ENCODE measurements at places on chromosomes 2 and 18.

- no peak for DNase-seq
Observed at GRCh38 chr2:106664669-106665068, 177.5 kb downstream of the CD8B2 start.

- DNase-seq, result no peak
Observed at GRCh38 chr18:8854962-8855361, 149.6 kb downstream of the MTCL1 start.

DNA sequence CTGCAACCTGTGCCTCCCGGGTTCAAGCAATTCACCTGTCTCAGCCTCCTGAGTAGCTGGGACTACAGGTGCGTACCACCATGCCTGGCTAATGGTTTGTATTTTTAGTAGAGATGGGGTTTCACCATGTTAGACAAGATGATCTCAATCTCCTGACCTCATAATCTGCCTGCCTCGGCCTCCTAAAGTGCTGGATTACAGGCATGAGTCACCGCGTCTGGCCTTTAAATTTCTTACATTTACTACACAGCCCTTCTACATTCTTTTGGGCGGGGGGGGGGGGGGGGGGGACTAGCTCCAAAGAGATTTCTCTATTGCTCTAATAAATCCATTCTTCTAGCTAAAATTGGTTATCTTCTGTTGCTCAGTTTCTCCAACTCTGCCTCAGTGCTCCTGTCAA lies 964.9 kb upstream of the ACVR2A start:
- DNase-seq, result no peak

- no peak for DNase-seq
Observed at GRCh38 chr18:54415086-54415485, 57.4 kb downstream of the C18orf54 start.

- DNase-seq, result no peak
Observed at GRCh38 chr2:12070153-12070552, 323.7 kb downstream of the LPIN1 start.

DNA sequence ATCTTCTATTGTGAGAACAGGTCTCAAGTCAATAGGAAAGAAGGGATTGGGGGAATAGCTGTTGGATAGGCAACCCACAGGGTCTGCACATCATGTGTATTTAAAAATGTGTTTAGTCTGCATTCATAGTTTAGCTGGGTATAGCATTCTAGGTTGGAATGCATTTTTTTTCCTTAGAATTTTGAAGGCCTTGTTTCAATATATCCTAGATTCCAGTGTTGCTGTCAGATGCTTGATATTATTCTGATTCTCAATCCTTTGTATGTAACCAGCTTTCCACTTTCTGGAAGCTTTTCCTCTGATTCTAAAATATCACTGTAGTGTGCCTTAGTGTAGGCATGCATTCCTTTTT lies 9.0 kb upstream of the ATP8B1 start:
- no peak for DNase-seq

DNA sequence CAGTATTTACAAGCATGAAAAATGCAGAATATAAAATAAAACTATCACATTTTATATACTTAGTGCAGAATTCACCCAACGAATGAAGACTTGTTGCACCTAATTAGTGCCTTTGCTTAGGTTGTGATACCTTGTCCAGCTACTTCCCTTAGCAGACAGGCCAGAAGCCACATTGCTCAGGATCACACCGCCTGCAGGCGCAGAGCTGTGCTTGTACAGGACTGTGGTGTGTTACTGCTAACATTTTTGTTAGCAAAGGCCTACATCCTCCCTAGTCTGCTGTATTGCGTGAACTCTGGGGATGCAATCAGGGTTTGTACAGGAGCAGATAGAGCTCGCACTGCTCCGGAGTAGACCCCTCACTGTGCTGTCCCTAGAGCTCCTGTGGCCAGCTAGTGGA lies 336.9 kb downstream of the CBLN2 start:
- DNase-seq, result no peak

DNA sequence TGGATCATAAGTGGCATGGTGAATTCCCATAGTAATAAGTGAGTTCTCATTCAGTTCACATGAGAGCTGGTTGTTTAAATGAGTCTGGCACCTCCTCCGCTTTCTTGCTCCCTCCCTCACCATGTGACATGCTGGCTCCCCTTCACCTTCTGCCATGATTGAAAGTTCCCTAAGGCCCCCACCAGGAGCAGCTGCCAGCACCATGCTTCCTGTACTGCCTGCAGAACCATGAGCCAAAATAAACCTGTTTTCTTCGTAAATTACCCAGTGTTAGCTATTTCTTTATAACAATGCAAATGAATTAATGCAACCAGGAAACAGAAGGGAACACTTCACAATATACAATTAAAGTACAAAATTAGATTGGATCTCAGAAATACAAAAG lies 257.0 kb downstream of the MREG start:
- no peak for DNase-seq

DNA sequence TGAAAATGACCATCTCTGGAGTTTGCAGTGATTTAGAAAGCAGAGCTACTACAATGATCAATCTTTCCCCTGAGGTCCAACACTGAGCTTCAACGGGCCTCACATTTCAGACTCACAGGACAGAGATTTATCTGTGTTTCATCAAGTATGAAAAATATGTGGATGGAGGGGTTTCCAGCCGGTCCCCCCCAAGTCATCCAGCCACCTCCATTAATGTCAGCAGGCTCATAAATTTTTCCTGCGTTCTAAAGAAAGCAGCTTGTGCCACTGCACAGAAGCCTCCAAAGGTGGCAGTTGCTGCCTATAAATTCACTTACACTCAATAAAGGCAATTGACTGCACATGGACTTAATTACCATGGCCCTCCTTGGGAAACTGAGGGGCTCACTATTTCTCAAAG lies 117.4 kb upstream of the ACKR3 start:
- DNase-seq, result no peak

DNA sequence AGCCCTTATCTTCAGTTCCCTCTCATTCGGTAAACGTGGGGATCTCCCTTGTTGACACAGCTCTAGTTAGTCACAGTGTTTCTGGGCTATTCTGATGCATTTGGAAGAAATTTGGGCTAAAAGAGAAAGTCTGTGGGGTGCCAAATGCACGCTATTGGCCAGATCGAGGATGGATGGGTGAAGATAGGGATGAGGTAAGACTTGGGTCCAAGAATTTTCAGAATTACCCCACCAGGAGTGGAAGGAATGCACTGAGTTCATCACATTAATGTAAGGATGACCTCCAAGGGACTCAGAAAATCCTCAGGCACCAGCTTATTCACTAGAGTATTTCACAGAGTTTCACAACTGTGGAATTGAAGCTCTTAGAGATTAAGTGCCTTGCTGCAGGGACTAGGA lies 49.3 kb downstream of the NRP2 start:
- no peak for DNase-seq

DNA sequence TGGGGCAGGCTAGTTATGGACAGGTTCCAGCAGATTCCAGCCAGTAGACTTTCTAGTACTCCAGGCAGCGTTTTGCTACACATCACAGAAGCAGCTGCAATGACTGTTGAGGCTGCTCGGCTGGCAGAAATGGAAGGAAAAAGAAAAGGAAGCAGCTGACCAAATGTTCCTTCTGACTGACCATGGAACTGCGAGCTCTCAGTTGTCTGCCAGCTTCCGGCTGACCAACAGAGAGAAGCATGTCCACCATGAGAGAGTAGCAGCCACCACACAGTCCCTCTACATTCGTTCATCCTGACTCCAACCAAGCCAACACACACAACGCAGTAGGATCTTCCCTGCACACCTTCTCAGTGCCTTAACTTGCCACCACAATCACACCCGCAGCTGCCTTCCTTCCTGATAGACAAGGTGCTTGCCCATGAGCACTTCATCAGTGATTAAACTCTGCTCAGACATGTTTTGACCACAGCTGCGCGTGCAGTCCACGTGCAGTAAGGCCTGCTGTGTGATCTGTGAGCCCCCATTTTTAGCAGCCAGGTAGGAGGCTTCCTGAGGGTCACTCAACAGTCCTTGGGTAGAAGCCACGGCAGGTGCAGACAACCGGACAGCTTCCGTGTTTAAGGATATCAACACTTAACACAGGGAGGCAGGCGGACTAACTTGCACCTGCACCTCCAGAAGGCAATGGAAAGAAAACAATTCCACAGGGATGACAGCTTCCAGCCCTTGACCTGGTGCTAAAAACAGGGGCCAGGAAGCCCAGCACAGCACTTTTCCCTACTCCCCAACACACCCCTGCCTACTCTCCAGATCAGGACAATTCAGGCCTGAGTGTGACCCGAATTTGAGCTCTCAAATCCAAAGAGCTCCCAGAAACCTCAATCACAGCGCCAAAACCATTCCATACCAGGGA lies 996 bp downstream of the TGFBRAP1 start:
- peak; percentile 69 for DNase-seq

- DNase-seq, result no peak
Observed at GRCh38 chr2:163259489-163259888, 420.9 kb upstream of the KCNH7 start.

GRCh38 chr2:22737144-22737543 lies 647.8 kb upstream of the KLHL29 start:
- no peak for DNase-seq

DNA sequence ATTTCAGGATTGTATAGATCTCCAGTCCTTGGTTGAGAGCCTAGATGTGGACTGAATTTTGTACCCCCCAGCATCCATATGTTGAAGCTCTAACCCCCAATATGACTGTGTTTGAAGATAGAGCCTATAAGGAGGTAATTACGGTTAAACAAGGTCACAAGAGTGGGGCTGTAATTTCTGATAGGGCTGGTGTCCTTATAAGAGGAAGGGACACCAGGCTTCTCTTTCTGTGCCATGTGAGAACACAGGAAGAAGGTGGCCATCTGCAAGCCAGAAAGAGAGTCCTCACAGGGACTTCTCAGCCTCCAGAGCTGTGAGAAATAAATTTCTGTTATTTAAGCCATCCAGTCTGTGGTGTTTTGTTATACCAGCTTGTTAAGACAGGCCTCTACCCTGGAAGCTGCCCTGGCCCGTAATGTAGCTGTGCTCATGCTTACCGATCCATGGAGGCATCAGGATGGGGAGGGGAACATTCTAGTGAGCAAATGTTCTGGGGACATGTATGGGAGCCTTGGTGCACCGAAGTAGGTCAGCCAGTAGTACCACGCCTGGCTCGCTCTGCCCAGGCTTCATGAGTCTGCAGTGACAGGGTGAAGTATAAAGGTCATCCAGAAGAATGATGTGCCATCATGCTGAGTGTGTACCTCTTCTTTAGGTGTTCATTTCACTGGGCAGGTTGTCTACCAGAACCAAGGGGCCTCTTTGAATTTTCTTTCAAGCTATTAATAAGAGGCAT lies 16.1 kb downstream of the RASGRP3 start:
- no peak for DNase-seq

DNA sequence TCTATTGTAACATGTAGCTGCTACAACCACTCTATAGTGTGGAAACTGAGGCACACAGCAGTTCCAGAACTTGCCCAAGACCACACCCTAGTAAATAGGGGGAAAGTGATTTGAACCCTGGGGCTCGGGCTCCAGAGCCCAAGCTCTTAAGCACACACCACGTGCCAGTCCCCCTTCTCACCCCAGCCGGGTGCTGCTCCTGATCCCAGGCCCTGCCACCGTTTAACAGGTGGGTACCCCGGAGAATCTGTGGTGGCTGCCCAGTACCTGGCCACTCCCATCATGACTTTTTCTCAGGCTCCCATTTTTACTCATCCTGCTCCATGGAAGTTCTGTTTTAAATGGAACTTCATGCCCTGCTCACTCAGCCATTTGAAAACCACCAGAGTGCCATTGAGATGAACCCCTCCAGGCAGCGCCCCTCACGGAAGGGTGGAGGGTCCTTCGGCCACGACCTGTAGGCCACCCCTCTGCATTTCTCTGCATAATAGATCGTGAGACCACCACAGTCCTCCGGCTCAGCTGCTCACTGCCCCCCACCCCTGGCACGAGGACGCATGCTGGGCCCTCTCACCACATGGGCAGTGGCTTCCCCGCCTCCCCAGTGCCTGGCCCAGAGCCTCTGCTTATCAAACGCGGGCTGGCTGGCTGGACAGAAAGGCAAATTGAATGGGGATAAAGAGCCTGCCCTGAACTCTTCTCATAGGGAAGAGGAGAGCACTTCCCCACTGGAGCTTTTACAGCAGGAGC lies 42.1 kb downstream of the TMEM37 start:
- DNase-seq, result peak; percentile 43

- no peak for DNase-seq
Observed at GRCh38 chr2:151347906-151348305, 9.5 kb upstream of the TNFAIP6 start.

GRCh38 chr2:151481744-151482143 lies 72.0 kb downstream of the RIF1 start:
- no peak for DNase-seq

DNA sequence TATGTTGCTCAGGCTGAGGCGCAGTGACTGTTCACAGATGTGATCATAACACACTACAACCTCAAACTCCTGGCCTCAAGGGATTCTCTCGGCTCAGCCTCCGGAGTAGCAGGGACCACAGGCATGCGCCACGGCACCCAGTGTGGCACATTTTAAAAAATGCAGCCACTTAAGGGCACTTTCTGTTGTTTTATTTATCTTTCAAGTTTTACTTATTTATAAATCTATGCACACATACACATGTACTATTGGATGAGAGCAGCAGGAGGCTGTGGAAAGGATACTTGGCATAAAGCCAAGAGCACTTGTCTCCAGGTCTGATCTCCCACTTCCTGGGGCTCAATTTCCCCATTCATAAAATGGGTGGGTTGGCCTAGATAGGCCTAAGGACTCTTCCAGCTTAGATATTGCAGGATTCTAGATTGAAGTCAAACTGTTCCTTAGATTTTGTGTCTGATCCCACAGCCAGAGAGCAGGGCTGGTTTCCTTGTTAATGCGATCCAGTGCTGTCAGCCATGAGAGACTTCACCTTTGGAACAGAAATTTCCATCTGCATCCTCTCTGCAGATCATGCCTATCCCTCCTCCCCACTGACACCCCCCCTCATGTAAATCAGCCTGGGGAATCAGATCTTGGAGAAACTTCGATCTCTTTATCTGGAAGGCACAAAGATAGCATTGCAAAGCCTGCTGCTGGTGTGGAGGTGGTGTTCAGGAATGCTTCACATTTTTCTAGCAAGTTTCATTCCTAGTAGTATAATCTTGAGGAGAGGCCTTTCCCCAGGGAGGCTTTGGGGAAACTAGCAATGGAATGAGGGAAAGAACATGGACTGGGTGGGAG lies 24.7 kb downstream of the PCBP1 start:
- no peak for DNase-seq

DNA sequence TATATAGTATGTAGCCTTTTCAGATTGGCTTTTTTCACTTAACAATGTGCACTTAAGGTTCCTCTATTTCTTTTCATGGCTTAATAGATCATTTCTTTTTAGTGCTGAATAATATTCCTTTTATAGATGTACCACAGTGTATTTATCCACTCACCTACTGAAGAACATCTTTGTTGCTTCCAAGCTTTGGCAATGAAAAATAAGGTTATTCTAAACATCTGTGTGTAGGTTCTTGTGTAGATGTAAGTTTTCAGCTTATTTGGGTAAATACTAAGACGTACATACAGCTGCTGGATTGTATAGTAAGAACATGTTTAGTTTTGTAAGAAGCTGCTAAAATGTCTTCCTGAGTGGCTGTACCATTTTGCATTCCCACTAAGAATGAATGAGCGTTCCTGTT lies 68.3 kb upstream of the RASGRP3 start:
- DNase-seq, result no peak

DNA sequence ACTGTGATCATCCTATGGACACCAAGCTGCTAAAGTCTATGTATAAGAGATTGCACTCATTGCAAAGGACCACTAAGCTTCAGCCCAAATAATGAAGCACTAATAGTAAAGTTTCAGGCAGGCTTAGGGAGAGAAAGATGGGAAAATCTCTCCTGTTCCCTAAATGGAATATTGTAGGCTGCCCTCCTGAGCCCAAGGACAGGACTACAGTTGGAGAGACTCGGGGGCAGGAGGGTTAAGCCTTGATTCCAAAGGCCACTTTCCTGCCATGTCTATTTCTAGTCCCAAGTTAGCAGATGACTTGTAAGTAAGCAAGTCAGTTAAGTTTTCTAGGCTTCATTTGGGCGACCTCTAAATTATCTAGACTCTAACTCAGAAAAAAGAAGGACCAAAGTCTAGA lies 9.0 kb downstream of the TMEM247 start:
- no peak for DNase-seq

Measured in tibial artery (tissue), 4 donors.